Dermis blood vessel endothelial cell (primary cell): ENCODE measurements at places on chromosomes 7 and 10.

- DNase-seq = no peak
These were observed 220.5 kb downstream of the MAD1L1 start for GRCh38 chr7:2012044-2012900.

GRCh38 chr7:148695953-148696352 is 2.8 kb upstream of the CUL1 start:
- DNase-seq = no peak

GRCh38 chr7:134599371-134599770 is 47.3 kb upstream of the BPGM start:
- DNase-seq = no peak

GRCh38 chr10:95121904-95122303 is 52.6 kb upstream of the CYP2C8 start:
- DNase-seq = peak; percentile 17

GRCh38 chr7:142240546-142240945 is 17.3 kb downstream of the PRSS58 start:
- DNase-seq = no peak
